ENCODE measurements at places on chromosomes 3 and 15.

DNA sequence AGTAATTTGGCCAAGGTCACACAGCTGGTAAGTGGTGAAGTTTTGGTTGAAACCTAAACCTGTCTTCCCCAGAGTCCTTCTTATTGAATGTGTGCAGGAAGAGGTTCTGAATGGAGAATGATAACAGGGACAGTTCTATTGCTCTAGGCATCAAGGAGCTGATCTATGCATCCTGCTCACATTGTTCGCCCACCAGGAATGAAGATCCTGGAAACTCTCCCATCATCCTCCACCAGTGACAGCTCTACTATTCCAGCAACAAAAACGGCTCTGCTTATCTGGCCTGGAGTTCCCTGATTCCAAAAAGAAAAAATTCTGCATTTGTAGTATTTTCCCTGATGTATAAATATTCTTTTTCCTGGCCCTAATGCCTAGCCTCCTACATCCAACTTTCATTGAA lies 16.4 kb upstream of the TNFAIP8L3 start:
- peak; percentile 56 for DNase-seq

DNA sequence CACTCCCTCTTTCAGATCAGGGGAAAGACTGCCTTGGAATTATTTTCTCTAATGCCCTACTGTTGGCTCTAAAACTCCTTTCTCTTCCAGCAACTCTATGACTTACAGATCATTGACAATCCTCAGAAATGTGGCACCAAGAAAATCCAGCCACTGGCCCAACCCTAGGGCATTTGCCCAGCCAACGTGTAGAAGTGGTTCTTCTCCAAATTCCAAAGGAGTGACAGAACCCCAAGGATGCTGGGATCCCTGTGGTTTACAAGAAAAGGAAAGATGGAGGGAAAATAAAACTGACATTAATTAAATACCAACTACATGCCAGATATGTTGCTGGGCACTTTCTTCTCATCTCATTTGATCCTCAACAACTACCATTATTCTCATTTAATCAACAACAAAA lies 216.0 kb downstream of the NTRK3 start:
- DNase-seq: no peak

- peak; percentile 84 for DNase-seq
Measured at GRCh38 chr3:115518100-115518852, 105.0 kb upstream of the GAP43 start.

DNA sequence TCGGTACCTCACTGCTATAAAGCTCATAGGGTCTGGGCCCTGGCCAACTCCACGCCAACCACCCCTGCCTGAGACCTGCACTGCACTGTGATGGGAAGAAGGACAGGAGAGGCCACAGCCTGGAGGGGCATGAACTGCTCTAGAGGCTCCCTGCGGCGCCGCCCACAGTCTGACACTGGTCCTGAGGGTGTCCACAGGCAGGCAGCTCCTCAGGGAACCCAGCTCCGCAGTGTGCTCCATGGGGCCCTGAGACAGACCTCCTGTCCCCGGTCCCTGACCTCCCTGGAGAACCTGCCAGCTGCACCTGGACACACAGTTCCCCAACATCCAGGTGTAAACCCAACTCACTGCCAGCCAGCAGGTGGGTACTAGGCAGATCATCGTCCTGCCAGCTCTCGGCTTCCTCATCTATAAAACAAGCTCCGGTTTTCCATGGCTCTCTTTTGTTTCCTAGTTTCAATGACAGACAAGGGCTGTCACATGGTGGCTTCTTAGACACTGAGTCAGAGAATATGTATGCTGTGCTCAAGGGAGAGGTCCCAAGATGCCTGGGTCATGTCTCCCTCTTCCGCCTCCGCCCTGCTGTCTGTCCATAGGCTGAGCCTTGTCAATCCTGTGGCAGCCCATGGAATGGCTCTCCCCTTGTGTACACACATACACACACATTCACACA lies 5.1 kb upstream of the HAPLN3 start:
- DNase-seq: peak; percentile 84

DNA sequence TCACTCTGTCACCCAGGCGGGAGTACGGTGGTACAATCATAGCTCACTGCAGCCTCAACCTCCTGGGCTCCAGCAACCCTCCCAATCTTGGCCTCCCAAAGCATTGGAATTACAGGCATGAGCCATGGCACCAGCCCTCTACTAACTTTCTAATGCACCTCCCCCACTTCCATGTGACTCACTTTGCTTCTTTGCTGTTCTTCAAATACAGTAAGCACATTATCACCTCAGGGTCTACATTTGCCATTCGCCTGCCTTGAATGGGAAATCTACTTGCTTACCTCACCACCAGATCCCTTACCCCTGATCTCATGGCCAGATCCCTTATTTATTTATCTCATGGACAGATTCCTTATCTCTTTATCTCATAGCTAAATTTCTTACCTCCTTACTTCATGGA lies 235.3 kb downstream of the KCNMB2 start:
- DNase-seq: peak; percentile 4

DNA sequence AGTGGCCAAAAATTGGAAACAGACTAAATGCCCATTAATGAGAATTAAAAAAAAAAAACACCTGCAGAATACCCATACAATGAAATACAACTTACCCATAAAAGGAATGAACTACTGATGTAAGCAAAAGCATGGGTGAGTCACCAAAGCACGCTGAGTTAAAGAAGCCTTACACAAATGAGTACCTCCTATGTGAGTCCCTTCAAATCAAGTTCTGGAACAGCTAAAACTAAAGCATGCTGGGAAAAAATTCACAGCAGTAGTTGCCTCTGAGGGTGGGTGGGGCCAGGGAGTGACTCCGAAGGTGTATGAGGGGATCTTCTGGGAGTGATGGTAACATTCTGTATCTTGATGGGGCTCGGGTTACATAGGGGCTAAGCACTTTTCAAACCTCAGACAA lies 11.4 kb downstream of the MYO5C start:
- DNase-seq: peak; percentile 38

DNA sequence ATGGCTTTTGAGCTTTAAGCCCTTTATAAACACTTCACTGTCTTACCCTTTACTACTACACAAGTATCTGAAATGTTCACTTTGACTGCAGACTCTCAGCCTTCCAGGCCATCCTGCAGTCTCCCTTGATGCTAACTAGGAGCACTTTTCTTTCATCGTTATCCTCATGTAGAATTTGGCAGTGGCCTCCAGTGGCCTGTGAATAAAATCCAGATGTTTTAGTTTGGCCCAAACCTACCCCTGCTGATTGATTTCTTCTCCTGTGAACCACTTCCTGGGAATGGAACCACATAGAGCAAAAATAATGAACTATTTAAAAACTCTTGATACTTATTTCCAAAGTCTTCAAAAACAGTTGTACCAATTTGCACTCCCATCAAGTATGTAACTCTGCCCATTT lies 271.9 kb downstream of the FEZF2 start:
- peak; percentile 18 for DNase-seq

- no peak for DNase-seq
Measured at GRCh38 chr3:155712008-155712407, 32.9 kb downstream of the PLCH1 start.

GRCh38 chr15:29003191-29003839 lies 117.5 kb downstream of the APBA2 start:
- peak; percentile 49 for DNase-seq

GRCh38 chr15:74369756-74370155 lies 2.3 kb upstream of the CYP11A1 start:
- DNase-seq: no peak

- no peak for DNase-seq
Measured at GRCh38 chr3:45994419-45995235, 997 bp downstream of the FYCO1 start.

DNA sequence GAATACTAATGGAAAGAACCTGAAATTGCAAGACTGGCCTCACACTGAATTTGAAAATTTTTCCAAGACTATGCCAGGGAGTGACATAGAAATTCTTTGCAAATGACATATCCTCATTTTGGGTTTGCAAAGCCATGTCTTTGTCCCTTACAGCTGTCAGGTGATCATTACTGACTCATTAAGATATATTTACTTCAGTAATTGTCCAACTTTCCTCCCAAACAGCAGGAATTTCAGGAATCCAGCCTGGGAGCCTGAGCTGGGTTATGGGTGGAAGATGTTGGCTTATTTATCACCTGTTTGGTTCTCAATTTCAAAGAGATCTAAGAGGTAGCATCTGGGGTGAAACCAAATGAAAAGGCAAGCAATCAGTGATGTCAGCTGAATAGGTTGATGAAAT lies 111.6 kb upstream of the ACP3 start:
- DNase-seq: no peak

DNA sequence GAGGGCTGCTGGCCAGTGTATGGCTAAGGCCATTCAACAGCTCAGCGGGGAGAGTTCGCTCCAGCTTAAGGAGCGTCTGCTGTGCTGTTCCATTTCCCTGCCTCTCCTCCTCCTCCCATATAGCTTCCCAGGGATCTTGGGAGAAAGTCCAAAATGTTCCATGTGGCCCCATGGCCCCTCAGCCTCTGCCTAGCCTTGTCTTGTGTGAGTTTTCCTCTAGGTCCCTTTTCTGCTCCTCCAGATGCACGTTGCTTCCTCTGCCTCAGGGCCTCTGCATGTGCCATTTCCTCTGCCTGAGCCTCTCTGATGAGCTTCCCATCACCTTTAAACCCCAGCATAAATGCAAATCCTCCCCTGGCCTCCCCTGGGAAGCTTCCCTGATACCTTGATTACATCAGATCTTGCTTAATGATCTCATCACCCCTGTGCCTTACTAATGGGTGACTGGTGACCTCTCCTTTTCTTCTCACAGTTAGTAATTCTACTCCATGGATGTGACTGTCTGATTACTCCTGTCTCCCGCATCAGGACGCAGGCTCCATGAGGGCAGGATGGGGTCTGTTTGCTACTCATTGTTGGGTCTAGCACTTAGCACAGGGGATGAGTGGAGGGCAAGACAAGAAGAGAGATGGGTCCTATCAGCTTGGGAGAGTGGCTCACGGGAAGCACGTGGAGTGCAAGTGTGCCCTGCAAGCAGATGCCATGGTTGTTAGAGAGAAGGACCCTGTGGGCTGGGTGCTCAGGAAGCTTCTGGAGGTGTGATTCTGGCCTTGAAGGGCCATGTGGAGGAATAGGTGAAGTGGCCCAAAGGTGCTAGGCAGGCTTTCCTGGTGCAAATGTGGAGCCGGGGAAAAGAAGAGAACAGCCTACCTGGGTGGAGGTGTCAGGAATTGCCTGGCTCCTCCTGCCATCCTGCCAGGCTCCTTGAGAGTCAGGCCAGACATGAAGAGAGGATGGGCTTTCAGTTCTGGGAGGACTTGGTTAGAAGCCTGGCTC lies 23.8 kb downstream of the ITGA11 start:
- no peak for DNase-seq

DNA sequence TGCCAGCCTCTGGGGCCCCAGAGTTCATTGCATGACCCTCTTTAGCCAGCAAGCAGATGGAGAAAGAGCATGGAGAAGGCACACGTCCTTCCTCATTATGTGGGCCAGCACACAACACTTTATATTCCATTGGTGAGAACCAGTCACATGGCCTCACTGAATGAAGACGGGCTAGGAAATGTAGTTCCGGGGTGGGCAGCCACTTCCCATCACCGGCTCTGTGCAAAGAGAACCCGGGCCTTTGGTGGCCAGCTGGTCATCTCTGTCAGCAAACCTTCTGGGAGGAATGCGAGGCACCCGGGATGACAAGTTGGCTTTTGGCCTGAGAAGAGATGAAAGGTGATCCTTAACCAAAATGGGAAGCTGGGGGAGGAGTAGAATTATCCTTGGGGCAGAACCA lies 90.2 kb upstream of the VGLL4 start:
- DNase-seq: no peak
